ENCODE measurements at places on chromosomes 3 and 15.

DNA sequence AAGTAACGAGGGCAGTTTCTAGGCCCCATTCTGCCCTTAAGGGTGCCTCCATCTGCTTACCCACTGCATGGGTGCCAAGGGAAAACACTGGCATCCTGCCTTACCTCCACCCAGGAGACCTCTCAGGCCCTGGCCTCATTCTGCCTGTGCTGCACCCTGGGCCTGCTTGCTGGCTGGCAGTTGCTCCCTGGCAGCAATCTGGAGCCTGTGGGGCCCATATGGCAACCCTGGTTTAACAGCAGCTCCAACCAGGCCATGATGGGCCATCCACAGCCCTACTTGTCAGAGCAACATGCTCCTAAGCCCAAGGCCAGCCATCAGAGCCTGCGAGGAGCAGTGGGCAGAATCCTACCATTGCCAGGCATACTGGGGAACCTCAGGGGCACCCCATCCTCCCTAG, 3.7 kb downstream of the C3orf18 start:
- no peak for DNase-seq

DNA sequence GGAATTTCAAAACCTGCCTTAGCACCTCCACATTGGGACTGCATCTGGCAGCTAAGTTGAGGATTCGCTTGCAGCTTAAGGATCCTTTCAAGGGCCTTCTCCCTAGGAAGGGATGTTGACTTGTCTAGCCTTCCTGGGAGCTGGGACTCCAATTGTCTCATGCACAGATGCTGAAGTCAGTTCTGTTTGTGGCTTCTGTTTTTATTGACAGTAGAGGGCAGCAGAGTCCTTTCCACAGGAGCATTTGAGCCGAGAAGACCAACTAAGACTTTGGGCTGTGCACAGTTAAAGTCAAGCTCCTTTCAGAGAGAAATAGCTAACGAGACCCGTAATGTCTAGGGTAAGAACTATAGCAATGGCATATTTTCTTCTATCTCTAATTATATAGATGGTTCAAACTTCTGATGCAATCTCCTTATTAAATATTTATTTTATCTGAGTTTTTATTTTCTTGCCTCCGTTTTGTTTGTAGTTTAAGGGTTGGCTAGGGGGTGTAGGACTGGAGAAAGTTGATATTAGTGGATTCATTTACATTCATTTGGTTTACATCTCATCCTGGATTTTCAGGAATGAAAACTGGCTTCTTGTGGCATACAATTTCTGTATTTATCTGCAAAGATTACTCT, 59.7 kb upstream of the KBTBD8 start:
- DNase-seq, result peak; percentile 59

DNA sequence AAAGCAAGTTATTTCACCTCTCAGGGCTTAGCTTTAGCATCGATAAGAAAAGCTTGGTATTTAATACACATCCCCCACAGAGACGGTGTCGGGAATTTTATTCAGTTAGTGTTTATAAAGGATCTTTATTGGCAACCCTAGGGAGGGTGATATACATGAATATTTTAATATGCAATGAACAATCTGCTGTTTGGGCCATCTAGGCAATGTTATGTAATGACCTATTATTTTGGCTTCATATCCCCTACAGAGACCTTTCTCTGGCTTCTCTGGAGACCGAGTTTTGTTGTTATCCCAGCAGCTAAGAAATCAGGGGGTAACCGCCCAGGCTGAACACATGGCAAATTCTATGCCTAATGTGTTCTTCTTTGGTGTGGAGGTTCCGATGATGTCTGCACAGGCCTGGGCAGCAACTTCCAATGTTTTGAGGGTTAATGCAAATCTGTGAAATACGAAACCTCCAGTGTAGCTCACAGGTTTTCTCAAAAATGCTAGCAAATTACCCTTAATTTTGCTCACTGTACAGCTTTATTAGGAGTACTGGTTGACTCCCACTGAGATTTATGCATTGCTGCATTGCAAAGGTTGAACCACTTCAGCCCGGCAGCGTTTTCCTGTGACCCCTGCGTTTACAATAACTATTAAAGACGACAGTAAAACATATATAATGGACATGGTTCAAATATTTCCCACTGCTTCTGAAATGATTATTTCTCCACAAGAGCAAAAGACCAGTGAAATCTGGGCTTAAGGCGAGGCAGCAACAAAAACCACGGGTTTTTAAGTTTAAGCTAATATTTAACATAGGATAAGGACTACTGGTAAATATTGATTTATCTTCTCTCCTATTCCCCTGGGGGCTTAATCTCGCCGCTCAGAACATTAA, 298.3 kb upstream of the NR2E3 start:
- DNase-seq, result no peak

DNA sequence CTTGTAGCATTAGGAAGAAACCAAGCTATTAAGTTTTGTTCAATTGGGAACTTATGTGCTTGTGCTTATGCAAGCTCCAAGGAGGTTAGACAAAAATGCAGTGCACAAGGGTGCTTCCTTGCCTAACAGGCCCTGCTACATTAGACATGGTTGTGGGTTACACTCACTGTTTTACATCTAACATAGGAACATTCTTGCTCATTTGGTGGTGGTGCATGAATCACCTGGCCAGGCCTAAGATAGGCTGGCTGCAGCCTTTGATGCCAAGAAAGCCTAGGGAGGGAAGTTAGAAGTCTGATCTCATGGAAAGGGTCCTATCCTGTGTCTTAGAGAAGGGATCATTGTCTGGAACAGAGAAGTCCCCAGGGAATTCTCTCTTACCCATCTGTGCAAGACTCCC, 43.5 kb downstream of the CA12 start:
- no peak for DNase-seq

GRCh38 chr3:38579141-38579540, 70.3 kb downstream of the SCN5A start:
- DNase-seq, result no peak

GRCh38 chr15:52710050-52710707, 31.0 kb upstream of the ATOSA start:
- no peak for DNase-seq

- DNase-seq, result no peak
These were observed 42.2 kb downstream of the FOXP1 start for GRCh38 chr3:71541313-71541712.

GRCh38 chr3:53585049-53585448, 90.6 kb downstream of the CACNA1D start:
- DNase-seq, result no peak

- no peak for DNase-seq
These were observed 788.7 kb downstream of the OTOL1 start for GRCh38 chr3:162285259-162285658.

DNA sequence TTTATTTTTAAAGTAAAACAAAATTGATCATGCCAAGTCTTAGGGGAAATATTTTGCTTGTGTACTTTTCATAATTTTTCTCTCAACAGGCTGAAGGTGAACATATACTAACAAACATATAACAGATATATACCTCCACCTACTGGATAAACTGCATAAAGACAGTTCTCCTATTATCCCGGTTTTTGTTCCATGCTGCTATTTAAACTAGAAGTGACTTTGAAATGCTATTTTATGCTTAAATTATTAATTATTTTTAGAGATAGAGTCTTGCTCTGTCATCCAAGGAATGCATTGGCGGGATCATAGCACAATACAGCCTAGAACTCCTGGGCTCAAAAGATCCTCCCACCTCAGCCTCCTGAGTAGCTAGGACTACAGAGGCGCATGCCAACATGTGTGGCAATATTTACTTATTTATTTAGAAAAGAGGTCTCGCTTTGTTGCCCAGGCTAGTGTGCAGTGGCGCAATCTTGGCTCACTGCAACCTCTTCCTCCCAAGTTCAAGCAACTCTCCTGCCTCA, 49.8 kb downstream of the ST3GAL6 start:
- DNase-seq, result peak; percentile 58

DNA sequence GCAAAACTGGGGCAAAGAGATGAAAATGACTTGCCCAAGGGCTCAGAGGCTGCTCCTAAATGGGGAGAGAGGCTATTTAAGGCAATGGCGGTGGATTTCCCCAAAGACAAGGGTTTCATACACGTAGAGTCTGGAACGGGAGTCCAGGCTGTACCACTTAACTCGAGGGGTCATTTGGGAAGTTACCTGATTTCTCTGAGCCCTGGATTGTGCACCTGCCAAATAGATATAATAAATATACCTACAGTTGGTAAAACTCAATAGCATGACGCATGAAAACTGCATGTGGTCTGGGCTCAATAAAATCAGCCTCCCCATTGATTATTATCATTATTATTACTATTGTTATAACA, 1.3 kb upstream of the ITPR1 start:
- no peak for DNase-seq

GRCh38 chr15:45510758-45511280, 11.7 kb downstream of the SLC30A4 start:
- DNase-seq, result no peak

DNA sequence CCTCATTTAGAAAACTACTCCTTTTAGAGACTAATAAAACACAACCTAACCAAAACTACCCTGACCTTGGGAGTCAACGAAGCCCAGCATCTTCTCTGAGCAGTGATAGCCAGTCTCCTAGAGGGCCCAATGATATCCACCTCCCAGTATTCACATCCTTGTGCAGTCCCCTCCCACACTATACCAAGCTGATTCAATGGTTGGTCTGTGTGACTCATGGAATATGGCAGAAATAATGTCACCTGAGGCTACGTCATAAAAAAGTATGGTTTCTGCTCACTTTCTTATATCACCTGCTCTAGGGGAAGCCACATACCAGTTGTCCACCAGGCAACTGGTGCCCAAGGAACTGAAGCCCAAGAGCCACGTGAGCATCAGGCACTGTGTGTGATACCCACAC, 21.4 kb upstream of the USF3 start:
- DNase-seq, result no peak

- DNase-seq, result no peak
These were observed 753 bp downstream of the FURIN start for GRCh38 chr15:90869140-90869541.

DNA sequence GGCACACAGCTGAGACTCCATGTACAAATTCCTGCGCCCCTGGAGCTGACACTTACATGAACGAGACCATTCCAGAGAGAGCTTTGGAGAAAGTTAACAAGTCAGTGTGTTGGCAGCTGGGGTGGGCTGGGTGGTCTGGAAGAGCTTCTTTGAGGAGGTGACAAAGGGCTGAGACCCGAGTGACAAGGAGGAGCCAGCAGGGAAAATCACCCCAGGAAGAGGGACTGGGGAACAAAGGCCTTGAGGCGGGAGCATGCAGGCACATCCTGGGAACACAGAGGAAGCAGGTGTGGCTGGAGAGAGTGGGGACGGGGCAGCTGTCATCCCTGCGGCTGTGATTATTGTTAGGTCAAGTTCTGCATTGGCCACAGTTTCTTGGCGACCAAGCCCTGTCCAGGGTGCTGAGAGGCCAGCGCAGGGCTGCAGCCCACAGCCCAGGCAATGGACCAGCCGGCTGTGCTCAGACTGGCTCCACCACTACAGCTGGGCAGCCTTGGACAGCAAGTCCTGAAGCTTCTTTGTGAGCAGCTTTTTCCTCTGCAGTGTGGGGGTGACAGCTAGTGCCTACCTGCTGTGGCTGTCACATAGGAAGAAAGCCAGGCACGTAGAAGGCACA, 34.2 kb upstream of the PRR23E start:
- DNase-seq, result no peak

DNA sequence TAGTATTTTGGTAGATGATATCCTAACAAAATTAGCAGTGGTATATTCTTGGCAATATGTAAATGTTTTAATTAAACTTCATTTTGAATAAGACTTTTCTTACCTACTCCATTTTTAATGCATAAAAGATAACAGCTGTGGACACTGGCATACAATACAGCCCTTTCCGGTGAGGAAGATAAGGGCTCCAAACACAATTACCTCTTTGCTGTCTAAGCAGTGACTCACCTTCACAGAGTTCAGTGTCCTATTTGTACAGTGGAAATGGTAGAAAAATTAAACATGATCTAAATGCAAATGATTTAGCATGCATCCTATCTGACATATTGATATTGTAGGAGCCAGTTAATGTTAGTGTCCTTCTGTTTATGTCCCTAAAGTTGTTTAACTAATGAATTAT, 969.4 kb downstream of the PLOD2 start:
- peak; percentile 1 for DNase-seq

- no peak for DNase-seq
These were observed 18.9 kb upstream of the SEMA5B start for GRCh38 chr3:123046262-123047061.

DNA sequence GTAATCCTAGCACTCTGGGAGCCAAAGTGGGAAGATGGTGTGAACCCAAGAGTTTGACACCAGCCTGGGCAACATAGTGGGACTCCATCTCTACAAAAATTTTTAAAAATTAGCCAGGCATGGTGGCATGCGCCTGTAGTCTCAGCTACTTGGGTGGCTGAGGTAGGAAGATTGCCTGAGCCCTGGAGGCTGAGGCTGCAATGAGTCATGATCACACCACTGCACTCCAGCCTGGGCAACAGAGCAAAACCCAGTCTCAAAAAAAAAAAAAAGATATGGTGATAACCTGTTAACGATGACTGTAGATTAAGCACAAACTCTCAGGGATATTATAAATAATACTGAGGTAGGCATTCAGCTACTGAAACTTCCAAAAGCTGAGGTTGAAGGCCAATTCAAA, 107.5 kb downstream of the SLC49A4 start:
- DNase-seq, result no peak

DNA sequence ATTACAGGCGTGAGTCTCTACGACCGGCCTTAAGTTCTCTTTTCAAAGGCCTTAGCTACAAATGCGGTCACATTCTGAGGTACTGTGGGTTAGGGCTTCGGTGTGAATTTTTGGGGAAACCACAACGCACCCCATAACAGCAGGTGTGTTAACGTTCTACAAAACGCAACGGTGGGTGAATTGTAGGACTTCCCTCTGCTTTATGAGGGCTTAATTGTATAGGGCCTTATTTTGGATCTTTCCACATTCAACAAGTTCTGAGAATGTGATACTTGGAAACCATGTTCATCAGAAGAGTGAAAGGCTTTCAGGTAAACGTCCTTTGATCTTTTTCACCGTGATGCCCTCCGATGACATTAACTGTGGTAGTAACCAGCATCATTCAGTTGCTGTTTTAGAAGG, 998.6 kb upstream of the CFAP20DC start:
- no peak for DNase-seq

DNA sequence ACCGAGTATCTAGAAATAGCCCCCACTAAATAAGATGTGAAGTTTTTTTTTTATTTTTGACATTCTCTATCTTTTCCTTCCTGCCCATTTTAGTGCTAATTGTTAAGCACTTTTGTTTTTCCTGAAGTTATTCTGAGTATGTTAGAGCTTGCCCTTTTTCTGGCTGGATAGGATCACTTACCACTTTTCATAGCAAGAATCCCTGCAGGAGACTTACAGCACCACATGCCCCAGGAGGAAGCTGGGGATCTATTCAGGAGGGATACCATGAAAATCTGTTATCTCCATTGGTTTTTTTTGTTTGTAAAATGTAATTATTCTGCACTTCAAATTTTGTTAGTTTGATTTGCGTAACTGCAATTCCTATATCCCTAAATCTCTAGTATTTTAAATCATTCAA, 968.4 kb downstream of the ZPLD1 start:
- DNase-seq, result no peak

GRCh38 chr3:98798820-98799219, 35.7 kb downstream of the ST3GAL6 start:
- DNase-seq, result no peak

- no peak for DNase-seq
These were observed 25.4 kb downstream of the LINGO1 start for GRCh38 chr15:77607111-77607893.

- DNase-seq, result no peak
These were observed 982.8 kb downstream of the ROBO1 start for GRCh38 chr3:78785004-78785403.

All from dermis microvascular lymphatic vessel endothelial cell (primary cell).